RPMI7951 (cell line): ENCODE measurements at places on chromosomes 1 and 21. TPM values are rescaled to one million over a fixed set of nuclear protein-coding genes. Genes with fewer than 3 reads are reported as not detected.

PAX7 gene
- not detected in 2 replicates for total RNA-seq

ZFP69 gene
- total RNA-seq = 4.9 and 6.3 TPM in 2 replicates

CLIC6 gene
- not detected in 2 replicates for total RNA-seq

RNU11 gene
- not detected in 2 replicates for total RNA-seq

DNALI1 gene
- total RNA-seq = 5.7 and 5.9 TPM in 2 replicates

FMO1 gene
- 0.10 and 0.12 TPM in 2 replicates for total RNA-seq

RAD54L gene
- 12.7 and 13.1 TPM in 2 replicates for total RNA-seq

PIK3R3 gene
- 10.5 and 10.8 TPM in 2 replicates for total RNA-seq

RBM11 gene
- total RNA-seq = not detected in 2 replicates

GREM2 gene
- total RNA-seq = not detected in 2 replicates

OR6K3 gene
- not detected in 2 replicates for total RNA-seq

S100A16 gene
- total RNA-seq = 328 and 342 TPM in 2 replicates

LAD1 gene
- not detected in 2 replicates for total RNA-seq

CCDC27 gene
- total RNA-seq = not detected in 2 replicates

MTMR11 gene
- 5.2 and 6.1 TPM in 2 replicates for total RNA-seq

TAL1 gene
- not detected in 2 replicates for total RNA-seq

CLK2 gene
- total RNA-seq = 13.1 and 20.8 TPM in 2 replicates

HSPA6 gene
- total RNA-seq = 0.12 TPM in 1 of 2 replicates, not detected in the other

DCDC2B gene
- not detected in 2 replicates for total RNA-seq

AMY1A gene
- total RNA-seq = not detected in 2 replicates

OR2T2 gene
- total RNA-seq = not detected in 2 replicates

USH2A gene
- total RNA-seq = under 0.01 TPM in 2 replicates

PCAT6 gene
- 0.72 TPM in 1 of 2 replicates, not detected in the other for total RNA-seq

KCNJ9 gene
- total RNA-seq = not detected in 2 replicates

ZSWIM5 gene
- total RNA-seq = 0.10 TPM in 1 of 2 replicates, not detected in the other

PRKCZ gene
- total RNA-seq = 2.3 and 5.2 TPM in 2 replicates

NIBAN1 gene
- 9.7 and 9.9 TPM in 2 replicates for total RNA-seq

SELE gene
- total RNA-seq = not detected in 2 replicates

TP73 gene
- total RNA-seq = not detected in 2 replicates

OR2T10 gene
- total RNA-seq = not detected in 2 replicates

AGMAT gene
- 1.2 and 1.6 TPM in 2 replicates for total RNA-seq

SLC35E2B gene
- total RNA-seq = 10.1 and 10.9 TPM in 2 replicates

ZZZ3 gene
- 64.0 and 64.1 TPM in 2 replicates for total RNA-seq

FNBP1L gene
- 7.7 and 8.9 TPM in 2 replicates for total RNA-seq

PTGS2 gene
- 2.1 and 2.4 TPM in 2 replicates for total RNA-seq

TFF1 gene
- not detected in 2 replicates for total RNA-seq

NCMAP gene
- not detected in 2 replicates for total RNA-seq

CD55 gene
- 17.0 and 20.9 TPM in 2 replicates for total RNA-seq

FMO2 gene
- under 0.01 and 0.20 TPM in 2 replicates for total RNA-seq

S100A14 gene
- 0.39 TPM in 1 of 2 replicates, not detected in the other for total RNA-seq

HYI gene
- 115 and 132 TPM in 2 replicates for total RNA-seq

ANGPTL7 gene
- not detected in 2 replicates for total RNA-seq

BGLAP gene
- 17.7 and 44.1 TPM in 2 replicates for total RNA-seq

LIPI gene
- not detected in 2 replicates for total RNA-seq

SPTA1 gene
- total RNA-seq = not detected in 2 replicates

PYHIN1 gene
- total RNA-seq = not detected in 2 replicates

AZIN2 gene
- total RNA-seq = 9.4 TPM in 2 replicates

SLC44A5 gene
- 0.12 TPM in 1 of 2 replicates, not detected in the other for total RNA-seq

OR6Y1 gene
- total RNA-seq = not detected in 2 replicates

PFKL gene
- total RNA-seq = 97.3 and 116 TPM in 2 replicates

LY9 gene
- total RNA-seq = not detected in 2 replicates

AMIGO1 gene
- 2.5 and 3.4 TPM in 2 replicates for total RNA-seq

BACE2 gene
- total RNA-seq = 89.8 and 96.8 TPM in 2 replicates

ACKR1 gene
- not detected in 2 replicates for total RNA-seq

ATP5PB gene
- 707 and 736 TPM in 2 replicates for total RNA-seq

SLFNL1 gene
- total RNA-seq = 0.12 TPM in 1 of 2 replicates, not detected in the other
